ENCODE measurements at places on chromosomes 1 and 21.
A peak's percentile ranks its signal among the peaks of the same experiment; 100 is the strongest.

DNA sequence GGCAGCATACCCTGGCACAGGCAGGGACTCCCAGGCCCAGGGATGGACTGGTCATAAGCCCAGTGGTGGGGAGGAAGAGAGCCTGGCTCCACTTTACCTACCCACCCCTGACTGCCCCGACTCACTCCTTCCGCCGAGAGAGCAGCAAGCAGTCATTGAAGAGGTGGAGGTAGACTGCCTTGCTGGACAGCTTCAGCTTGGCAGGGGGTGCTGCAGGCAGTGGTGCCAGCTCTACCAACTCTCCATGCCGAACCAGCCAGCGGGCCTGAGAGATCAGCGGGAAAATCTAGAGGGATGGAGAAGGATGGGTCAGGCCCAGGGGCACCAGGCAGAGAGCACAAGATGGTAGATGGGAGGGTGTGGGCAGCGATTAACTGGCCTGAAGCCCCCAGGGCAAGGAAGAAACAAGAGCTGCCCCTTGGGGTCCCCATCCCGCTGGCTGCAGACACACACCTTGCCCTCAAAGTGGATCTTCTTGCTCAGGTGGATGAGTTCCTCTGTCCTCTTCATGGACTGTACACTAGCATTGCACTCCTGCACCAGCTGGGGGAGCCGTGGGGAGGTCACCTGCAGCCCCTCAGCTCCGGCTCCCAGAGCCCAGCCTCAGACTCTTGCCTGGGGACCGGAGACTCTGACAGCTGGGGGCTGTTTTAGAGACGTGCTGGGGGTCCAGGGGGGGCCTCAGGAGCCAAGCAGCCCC is 7.7 kb downstream of the ARHGEF19 start:
- DNase-seq, result peak; percentile 21

GRCh38 chr1:245261786-245262185 is 107.0 kb downstream of the KIF26B start:
- DNase-seq, result no peak

DNA sequence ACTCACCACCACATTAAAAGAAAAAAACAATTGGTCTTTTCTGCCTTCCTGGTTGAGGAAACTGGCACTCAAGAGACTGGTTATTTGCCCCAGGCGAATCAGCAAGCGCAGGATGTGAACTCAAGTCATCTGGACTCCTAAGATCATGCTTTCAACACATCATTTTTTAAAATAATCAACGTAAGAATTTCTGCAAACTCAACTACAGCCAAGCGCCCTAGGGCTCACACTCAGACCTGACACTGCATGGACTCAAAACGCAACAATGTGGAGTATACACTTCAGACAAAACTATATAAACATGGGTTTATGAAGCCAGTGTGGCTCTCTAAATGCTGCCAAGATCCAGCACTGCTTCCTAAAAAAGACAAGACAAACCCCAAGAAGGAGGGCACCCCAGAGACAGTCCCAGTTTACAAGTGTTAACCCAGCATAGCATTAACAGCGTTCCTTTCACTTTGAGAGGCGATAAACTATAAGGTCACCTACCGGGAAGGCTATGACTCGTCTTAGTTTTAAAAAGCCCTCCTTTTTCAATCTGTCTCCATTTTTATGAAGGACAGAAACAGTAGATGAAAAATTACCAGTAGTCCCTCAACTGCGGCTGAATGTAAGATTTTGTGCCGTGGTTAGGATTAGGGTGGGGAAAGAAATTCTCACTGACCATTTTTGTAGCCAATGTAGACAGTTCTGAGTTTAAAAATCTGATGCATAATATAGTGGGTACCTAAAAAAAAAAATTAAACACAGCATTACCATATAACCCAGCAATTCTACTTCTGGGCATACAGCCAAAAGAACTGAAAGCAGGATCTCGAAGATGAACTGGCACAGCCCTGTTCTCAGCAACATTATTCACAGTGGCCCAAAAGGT is 54.8 kb downstream of the SIPA1L2 start:
- DNase-seq, result no peak

GRCh38 chr1:43463479-43463878 is 9.7 kb upstream of the HYI start:
- DNase-seq, result no peak

- DNase-seq, result no peak
Measured at GRCh38 chr1:200179781-200180160, 152.3 kb downstream of the NR5A2 start.

- no peak for DNase-seq
Measured at GRCh38 chr21:45276596-45276995, 11.1 kb downstream of the POFUT2 start.

DNA sequence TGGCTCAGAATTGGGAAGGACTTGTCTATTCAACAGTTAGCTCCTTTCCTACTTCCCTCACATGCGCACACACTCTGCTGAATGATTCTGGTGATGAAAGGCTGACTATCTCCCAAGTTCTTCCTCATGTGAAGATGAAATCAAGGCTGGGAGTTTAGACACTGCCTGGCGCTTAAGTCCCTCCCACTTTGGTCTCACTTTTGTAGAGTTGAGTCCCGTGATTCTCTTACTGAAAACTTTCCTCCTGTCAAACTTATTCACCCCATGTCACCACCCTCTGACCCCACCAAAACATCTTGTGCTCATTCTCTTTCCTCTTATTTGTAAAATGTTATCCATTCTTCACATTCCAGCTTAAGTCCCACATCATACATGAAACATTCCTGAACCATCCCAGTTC is 8.4 kb upstream of the MRPS6 start:
- DNase-seq, result no peak

DNA sequence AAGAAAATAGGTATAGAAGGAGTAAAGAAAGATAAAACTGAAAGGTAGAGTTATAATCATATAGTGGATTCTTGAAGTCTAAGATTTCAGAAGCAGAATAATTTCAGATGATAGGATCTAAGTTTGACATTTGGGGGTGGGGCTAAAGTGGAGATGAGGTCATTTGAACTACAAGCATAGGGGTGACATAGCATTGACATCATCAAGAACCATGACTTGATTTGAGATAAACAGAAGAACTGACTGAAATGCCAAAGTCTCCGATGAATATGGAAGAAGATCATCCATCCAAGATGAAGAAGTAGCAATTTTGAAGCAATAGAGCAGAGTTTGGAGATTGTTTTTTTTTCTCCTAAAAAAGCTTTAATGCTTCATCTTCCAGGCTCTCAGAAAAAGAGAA is 122.3 kb downstream of the MACF1 start:
- DNase-seq, result no peak

GRCh38 chr1:30809514-30810263 is 52.1 kb upstream of the LAPTM5 start:
- no peak for DNase-seq

- DNase-seq, result no peak
Measured at GRCh38 chr1:229509576-229509975, 1.4 kb upstream of the NUP133 start.

DNA sequence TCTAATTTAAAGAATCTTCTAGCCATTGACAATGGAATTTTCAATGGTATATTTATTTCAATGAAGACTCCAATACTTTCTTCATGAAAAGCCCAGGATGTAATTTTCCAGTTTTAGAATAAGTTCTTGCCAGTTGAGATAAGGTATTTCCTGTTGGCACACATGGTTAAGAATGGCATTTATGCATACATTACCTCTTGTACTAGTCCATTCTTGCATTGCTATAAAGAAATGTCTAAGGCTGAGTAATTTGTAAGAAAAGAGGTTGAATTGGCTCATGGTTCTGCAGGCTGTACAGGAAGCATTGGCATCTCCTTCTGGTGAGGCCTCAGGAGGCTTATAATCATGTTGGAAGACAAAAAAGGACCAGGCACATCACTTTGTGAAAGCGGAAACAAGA is 1179.6 kb downstream of the AMY1C start:
- no peak for DNase-seq

DNA sequence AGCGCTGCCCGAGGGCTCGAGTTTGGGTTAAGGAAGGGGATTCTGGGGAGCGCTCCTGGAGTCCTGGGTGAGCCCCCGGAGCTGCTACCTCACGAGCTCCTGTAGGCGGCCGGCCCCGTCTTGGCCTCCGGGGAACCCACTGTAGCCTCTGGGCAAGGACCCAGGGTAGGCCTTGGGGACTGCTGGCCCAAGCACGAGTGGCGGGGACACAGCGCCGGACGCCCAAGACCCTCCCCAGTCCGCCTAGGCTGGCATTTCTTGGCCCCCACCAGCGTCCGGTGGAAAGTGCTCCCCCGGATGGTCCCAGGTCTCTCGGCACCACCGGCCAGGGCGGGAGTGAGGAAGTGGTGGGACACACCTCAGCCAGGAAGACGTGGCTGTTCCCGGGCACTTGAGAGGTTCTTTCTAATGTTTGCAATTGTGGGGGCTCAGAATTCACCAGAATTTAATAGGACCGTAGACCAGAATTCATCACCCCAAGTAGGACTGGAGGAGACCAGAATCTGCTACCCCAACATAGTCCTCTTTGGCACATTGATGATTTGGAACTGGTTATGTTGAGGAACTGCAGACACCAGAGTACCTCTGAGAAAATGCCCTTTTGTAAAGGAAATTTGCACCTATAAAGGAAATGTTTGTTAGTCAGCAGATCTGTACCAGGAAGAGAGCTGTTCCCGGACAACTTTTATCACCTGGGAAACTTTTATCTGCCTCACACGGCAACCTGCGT is 622 bp upstream of the TMPRSS2 start:
- DNase-seq, result no peak

Measured in stimulated activated CD8-positive, alpha-beta memory T cell treated with anti-CD3 and anti-CD28 coated beads, Interleukin-2, amount 100 ng/mL, for 48 hours (primary cell).